ENCODE measurements at places on chromosomes 12 and 14. TPM values are rescaled to one million over a fixed set of nuclear protein-coding genes. Genes with fewer than 3 reads are reported as not detected.

GRCh38 chr12:132986885-132987225, 688 bp downstream of the ZNF26 start:
- no peak for DNase-seq

Gene SRSF9
- total RNA-seq, result 207 TPM

GRCh38 chr12:116533343-116534251, 25.6 kb upstream of the MAP1LC3B2 start:
- DNase-seq, result peak; percentile 77

DNA sequence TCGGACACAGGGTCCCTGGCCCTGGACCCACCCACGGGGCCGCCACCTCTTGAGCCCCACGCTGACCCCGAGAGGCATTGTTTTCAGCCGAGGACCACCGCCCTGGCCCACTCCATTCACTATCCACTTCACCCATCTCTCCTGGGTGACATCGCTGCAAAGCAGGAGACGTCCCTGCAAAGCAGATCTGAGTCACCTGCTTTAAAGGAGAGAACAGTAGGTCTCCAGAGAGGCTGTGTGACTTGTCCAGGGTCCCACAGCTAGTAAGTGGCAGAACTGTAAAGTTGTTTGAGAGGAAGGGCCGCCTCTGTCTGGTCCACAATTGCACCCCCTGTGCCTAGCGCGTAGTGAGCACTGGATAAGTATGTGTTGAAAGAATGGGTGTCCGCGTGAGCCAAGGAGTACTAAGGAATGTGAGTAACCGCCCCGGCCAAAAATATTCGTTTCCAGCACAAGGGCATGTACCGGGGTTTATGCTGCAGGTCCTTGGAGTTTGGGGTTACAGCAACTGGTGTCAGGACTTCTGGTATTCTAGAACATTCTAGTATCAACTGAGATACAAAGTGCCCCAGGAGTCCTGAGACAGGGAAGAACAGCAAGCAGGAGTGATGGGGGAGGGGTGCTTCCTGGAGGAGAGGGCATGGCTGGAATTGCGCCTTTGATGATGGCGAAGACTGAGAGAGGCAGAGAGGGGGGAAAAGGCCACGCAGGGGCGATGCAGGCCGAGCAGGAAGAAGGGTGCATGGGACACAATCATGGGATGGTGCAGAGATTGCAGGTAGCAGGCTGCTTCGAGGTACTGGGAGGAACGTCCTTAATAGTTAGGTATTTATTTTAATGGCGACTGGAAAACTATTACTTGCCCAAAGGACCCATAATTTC, 91.1 kb downstream of the SCARB1 start:
- DNase-seq, result no peak

DNA sequence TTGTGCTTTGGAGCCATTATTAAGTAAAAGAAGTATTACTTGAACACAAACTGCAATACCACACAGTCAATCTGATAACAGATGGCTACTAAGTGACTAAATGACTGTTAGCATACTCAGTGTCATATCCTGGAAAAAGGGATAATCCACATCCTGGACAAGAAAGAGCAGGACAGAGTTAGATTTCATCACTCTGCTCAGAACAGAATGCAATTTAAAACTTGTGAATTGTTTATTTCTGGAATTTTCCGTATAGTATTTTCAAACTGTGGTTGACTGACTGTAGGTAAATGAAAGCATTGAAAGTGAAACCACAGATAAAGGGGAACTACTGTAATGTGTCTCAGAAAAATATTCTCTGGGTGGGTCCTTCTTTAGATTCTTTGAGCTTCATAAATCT, 458.8 kb downstream of the TMEM117 start:
- DNase-seq, result no peak

DNA sequence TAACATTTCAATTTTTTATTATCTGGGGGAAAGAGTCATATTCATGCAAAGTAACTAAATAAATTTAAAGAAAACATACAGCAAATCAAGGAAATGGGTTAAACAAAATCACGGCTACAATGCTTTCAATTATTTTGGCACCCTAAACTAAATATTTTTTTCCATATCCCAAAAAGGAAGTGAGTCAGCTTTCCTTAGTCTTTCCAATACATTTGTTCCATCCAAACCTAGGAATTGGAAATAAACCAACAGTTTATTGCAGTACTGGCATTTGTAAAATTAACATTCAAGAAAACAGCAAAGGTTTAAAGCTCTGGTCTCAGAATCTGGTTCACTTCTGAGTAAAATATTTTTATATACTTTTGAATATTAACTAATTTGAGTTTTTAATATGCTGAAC, 89.2 kb downstream of the BCL2L14 start:
- DNase-seq, result no peak

GRCh38 chr14:96081767-96082400, 42.7 kb downstream of the C14orf132 start:
- DNase-seq, result no peak

- DNase-seq, result no peak
Observed at GRCh38 chr14:75184492-75184891, 8.1 kb upstream of the TMED10 start.

GRCh38 chr12:14567351-14568162, at the start of gene PLBD1:
PLBD1 (minus strand) TSS chr12:14567883; CDS start chr12:14567696, 187 bp downstream.
- no peak for DNase-seq

Gene ARG2
- total RNA-seq, result 41.5 TPM

- DNase-seq, result no peak
Observed at GRCh38 chr12:32917094-32917611, 20.6 kb upstream of the PKP2 start.

DNA sequence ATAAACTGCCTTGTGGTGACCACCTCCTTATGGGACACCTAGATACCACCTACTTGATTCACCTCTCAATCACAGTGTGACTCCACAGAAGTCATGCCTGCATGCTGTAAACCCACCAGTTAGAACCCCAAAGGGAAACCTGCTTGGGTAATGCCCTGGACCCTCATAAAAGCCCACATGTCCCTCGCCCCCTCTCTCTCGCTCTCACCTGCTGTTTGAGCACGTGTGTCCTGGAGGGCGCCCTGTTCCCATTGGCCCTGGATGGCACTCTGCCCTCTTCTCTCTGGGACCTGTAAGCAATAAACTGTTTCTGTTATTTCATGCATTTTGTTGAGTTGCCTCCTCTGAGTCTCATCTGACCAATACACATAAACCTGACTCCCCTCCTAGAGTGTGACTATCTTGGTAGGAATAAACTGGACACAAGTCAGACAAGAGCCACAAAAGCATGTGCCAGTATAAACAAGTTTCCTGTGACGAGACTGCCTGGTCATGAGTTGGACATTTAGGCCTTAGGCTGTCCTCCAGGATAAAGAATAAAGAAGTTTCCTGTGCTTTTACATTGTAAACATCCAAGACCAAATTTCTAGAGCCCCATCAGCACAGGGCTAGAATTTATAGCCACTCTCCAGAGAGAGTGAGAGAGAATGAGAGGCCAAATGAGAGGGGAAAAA, 8.6 kb downstream of the IFI27L2 start:
- DNase-seq, result no peak

Gene CRIP1
- total RNA-seq, result 200 TPM

Gene SYCP3
- not detected for total RNA-seq

Gene MIP
- total RNA-seq, result not detected

DNA sequence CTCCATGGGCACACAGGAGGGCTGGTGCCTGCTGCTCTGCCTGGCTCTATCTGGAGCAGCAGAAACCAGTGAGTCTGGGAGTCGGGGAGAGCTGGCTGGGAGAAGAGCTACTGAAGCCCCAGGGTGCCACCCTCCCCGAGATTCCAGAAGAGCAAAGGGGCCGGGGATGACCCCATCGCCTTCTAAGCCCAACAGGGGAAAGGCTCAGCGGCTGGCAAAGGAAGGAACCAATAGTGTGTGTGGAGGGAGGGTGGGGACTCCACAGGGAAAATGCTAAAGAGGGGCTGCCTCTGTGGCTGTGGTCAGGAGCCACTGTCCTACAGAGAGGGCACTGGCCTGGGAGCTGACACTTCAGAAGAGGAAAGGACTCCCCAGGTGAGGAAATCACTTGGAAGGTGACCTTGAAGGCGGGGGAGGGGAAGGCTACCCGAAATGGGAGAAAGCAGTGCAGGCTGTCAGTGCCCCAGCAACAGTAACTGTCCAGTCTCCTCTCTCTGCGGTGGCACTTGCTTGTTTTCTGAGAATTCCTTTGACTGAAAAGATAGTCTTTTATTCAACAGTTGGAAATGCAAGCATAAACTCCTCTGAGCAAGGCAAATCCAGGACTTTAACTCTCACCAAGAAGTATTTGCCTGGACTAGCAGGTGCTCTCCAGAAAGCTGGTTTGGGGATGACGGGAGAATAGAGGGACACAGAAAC, 552 bp downstream of the TAPBPL start:
- no peak for DNase-seq

GRCh38 chr14:68278576-68279436, 459.2 kb downstream of the RAD51B start:
- no peak for DNase-seq

Gene ACRBP
- total RNA-seq, result 2.1 TPM

DNA sequence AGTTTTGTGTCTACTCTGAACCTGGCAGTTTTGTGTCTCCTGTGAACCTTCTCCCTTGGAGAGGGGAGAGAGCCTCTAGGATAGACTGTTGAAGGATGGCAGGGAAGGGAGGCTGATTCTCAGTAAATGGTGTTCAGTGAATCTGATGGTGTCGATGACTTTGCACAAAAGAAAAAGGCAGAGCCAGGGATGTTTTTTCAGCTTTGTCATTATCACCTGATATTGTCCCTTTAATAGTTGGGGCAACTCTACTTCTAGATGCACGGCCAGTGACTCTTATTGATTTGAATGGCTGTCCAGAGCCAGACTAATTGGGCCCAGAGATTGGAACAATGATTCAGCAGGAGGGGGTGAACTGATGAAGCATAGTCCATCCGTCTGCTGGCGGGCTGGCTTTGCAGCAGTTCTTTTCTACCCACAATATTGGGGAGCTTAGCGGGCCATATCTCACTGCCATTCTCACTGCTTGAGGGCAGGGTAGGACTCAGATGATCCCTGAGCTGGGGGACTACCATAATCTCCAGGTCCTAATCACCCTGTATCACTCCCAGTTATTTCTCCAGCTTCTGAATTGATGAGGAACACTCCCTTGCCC, 93.1 kb downstream of the ADCK1 start:
- DNase-seq, result no peak

- no peak for DNase-seq
Observed at GRCh38 chr14:74980731-74981461, 21.8 kb upstream of the EIF2B2 start.

DNA sequence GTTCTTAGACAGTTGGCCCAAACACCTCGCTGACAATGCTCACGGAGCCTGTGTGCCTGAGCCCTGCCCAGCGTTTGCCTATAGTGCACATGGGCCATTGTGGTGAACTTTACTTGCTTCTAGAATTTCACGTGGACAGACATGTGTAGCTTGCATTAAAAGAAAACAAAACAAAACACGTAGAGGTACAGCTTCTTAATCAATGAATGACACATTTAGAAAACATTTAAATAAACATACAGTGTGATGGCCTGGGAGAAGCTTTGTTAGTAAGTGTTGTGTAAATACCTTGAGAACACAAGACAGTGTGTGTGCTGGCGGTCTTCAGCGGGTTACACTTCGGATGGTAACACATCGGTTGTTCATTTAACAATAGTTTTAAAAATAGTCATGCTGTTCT, 38.1 kb downstream of the SMOC1 start:
- no peak for DNase-seq

GRCh38 chr12:6821591-6822425, at the start of gene GPR162:
GPR162 (plus strand) TSS chr12:6821821; CDS start chr12:6823899, 2,078 bp downstream.
- no peak for DNase-seq

Gene CISTR
- not detected for total RNA-seq

Gene BEGAIN
- 8.0 TPM for total RNA-seq

Gene KRT8
- 0.66 TPM for total RNA-seq

DNA sequence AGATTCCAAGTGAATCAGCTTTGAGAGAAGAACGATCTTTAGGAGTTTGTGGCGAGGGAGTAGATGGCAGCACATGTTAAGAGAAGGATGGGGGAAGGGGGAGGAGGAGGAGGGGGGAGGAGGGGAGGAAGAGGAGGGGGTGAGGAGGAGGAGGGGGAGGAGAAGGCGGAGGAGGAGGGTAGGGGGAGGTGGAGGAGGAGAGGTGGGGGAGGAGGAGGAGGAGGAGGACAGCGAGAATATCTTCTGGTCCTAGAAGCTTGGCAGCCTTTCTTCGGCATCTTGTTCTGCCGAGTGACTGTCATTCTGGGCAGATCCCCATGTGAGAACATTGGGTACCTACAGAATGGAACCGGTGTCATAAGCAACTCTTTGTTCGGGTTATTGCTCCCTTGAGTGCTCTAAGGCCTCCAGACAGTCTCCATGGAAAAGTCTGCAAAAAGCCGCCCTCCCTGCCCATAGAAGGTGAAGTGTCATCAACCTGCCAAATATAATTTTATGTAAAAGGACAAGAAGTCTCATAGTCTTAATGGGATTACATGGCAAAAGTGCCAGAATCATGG, 6.9 kb downstream of the RFC5 start:
- DNase-seq, result no peak

- no peak for DNase-seq
Observed at GRCh38 chr14:88541324-88541723, 13.5 kb downstream of the PTPN21 start.

GRCh38 chr14:105067140-105067968, 2.1 kb upstream of the GPR132 start:
- DNase-seq, result peak; percentile 81

Gene KRT86
- not detected for total RNA-seq

Data from activated naive CD4-positive, alpha-beta T cell treated with anti-CD3 and anti-CD28 coated beads, Interleukin-2, amount 50 U/mL, for 72 hours (primary cell).